Dorsolateral prefrontal cortex (tissue), 122 donors: ENCODE measurements at places on chromosomes 11 and 22.

- DNase-seq: no peak
Observed at GRCh38 chr11:62556875-62557631, 10.4 kb upstream of the AHNAK start.

DNA sequence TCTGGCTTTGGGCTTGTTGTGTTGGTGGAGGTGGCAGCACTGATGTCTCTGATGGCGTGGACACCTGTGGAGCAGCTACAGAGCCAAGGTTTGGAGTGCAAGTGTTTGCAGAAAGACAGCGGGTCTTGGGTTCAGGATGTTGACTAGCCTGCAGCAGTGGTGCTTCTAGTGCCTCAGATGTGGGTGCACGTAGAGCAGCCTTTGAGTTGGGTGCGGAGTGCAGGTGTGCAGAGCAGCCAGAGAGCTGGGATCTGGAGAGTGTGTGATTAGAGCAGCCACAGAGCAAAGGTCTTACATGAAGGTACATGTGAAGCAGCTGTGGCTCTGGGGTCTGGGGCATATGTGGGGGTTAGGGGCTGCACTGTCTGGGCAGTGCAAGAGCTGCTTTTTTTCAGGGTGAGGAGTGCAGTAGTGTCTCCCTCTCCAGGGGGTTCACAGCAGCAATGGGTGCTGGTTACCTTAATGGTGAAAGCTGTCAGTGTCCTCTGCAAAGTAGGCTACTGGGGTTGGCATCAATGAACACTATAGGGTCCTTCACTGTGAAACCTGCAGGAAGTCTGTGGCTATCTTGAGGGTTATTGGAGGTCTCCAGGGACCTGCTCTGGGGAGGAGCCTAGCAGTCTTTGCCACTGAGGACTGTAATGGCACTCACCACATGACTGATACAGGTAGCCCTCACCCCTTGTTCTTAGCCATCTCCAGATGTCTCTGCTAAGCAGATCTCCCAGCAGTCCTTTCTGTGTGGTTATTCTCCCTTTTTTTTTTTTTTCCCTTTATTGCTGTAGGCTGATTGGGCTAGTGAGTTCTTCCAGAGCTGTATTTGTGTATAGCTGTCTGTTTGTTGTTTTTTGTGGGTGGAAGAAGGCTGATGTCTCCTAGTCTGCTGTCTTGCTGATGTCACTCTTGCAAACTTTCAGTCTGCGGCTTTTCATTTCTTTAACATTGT lies 14.3 kb downstream of the BIRC2 start:
- DNase-seq: no peak

- DNase-seq: no peak
Observed at GRCh38 chr11:29025001-29025400, 916.8 kb downstream of the METTL15 start.

DNA sequence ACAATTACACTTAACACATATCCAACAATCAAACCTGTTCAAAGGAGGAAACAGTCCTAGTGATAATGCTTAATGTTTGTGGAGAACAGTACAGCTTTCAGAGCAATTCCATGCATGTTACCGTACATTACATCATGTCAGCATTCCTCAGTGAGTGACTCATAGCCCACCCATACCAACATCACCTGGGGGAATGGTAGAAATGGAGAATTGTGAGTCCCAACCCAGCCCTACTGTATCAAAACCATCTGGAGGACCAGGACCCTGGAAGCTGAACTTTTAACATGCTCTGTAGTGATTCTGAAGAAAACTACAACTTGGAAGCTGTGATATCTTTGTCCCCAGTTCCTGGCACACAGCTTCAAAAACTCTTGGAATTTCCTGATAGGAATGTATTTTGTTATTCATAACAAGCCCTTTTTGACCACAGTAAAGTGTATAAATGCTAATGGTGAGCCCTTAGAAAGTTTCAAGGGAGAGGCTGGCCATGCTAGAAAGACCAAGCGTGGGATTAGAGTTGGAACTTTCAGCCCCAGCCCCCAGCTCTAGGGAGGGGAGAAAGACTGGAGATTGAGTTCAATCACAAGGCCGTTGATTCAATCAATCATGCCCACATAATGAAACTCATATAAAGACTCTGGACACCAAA lies 301.1 kb downstream of the BUD13 start:
- no peak for DNase-seq

- DNase-seq: no peak
Observed at GRCh38 chr11:75263944-75264349, 23.4 kb downstream of the TPBGL start.

GRCh38 chr11:1506981-1507380 lies 20.4 kb upstream of the MOB2 start:
- DNase-seq: no peak

- no peak for DNase-seq
Observed at GRCh38 chr11:96200243-96200642, 142.8 kb downstream of the MAML2 start.

- DNase-seq: no peak
Observed at GRCh38 chr11:87173185-87174039, 135.7 kb downstream of the TMEM135 start.

- DNase-seq: no peak
Observed at GRCh38 chr11:75261902-75262361, 21.4 kb downstream of the TPBGL start.

- no peak for DNase-seq
Observed at GRCh38 chr11:109783014-109783413, 310.2 kb upstream of the ZC3H12C start.

DNA sequence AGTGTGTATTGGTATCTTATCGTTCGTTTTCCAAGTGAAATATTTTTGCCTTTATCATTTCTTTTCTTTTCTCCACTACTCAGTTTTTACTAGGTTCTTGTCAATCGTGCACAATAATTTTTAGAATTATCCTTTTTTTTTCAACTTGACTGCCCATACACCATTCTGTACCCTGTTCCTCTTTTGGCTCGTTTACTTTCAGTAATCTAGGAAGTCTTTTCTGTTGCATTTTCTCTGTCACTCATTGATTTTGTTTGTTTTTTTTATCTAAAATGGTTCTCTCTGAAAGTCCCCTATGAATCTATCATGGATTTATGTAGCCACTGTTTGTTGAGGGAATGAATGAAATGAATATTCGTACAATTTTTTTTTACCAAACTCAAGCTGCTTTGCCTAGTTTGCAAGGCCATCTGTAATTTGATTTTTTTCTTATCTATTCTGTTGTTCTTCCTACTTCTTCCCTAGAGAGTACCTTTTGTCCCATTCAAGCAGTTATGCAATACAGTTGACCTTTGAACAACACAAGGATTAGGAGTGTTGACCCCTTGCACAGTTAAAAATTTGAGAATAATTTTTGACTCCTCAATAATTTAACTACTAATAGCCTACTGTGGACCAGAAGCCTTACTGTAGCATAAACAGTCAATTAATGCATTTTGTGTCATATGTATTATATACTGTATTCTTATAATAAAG lies 166.3 kb downstream of the TMEM135 start:
- DNase-seq: no peak

DNA sequence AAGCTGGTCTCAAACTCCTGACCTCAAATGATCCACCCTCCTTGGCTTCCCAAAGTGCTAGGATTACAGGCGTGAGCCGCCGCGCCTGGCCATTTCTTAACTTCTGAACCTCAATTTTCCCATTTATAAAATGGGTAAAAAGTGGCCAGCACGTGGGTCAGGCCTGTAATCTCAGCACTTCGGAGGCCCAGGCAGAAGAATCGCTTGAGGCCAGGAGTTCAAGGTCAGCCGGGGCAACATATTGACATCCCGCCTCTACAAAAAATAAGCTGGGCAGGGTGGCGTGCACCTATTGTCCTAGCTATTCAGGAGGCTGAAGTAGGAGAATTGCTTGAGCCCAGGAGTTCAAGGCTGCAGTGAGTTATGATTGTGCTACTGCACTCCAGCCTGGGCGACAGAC lies 6.5 kb upstream of the DDX6 start:
- no peak for DNase-seq

DNA sequence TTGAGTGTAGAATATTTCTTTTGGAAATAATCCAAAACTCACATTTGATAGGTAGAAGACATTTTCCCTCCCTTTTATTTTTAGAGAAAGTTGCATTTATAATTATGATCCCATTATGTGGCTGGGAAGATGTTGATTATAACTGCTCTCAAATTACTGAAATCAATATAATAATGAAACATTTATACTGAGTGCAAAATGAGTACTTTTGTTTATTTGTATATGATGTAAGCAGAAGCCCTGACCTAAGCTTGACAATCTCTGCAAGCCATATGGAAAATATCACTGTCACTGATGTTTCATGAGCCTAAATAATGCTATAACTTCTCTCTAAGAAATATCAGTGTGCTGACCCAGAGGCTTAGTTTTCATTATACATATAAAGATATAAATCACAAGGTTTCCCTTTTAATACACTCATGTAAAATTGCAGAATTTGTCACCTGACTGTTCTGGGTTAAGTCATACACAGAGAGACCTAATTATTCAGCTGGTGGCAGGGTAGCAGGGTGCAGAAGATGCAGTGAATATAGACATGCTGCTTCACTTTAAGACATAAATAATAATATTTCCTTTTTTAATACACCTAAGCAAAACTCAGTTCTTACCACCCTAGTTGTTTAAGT lies 99.2 kb downstream of the BBOX1 start:
- no peak for DNase-seq

- no peak for DNase-seq
Observed at GRCh38 chr11:119391275-119391674, 9.8 kb upstream of the USP2 start.

DNA sequence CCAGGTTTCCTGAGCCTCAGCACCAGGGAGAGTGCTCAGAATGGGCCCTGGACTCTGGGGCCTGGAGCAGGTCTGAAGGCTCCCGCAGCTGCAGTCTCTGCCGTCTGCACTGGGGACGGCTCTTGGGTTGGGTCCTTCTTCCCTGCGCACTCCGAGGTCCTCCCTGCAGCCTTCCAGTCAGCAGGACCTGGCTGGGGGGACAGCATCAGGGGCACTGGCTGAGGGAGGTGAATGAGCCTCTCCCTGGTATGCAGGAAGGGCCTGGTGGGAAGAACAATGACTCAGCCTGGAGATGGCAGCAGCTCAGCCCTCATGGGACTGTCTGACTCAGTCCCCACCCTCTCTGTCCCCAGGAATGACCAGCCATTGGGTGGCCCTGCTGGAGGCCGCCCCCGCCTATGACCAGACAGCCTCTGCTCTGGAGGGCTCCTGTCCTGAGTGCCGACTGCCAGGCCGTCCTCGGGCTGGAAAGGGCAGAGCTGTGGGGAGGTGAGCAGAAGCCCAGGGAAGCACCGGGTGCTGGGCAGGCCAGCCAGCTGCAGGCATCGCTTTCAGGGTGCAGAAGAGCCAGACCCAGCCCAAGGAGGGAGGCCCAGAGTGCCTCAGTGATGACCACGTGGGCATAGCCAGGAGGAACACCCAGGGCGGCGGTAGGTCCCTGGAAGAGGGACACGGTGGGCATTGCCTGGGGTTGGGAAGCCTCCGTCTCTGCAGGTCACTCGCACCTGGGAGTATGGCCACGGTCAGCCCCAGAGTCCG lies 455.0 kb downstream of the BRD1 start:
- no peak for DNase-seq

- no peak for DNase-seq
Observed at GRCh38 chr22:45026511-45026910, 16.7 kb upstream of the PHF21B start.

DNA sequence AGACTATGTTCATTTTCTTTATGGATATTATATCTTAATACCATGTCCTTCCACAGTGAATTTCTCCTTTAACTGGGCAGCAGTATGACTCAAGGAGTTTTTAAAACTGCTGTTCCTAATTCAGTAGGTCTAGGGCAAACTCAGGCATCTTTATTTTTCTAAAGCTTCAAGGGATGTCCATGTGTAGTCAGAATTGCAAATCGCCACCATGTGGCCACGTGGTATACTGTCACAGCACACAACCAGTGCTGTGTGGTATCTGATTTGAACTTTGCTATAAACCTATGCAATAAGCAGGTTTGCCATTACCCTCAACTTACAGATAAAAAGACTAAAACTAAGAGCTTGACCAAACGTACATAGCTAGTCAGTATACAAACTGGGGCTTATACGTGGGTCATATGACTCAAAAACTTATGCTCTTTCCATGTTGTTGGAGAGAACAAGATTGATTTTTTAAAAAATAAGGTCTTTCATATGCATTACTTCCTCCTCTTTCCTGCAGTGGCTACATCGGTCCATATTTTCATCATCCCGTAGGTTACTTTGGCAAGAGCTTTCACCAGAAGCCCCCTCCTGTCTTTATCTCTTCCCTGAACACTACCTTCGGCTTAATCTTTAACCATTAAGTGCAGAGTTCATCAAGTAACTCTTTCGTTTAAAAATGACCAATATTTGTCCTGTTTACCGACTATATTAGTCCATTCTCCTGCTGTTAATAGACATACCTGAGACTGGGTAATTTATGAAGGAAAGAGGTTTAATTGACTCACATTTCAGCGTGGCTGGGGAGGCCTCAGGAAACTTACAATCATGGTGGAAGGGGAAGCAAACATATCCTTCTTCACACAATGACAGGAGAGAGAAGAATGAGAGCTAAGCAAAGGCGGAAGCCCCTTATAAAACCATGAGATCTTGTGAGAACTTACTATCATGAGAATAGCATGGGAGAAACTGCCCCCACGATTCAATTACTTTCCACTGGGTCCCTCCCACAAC lies 8.0 kb upstream of the HTATIP2 start:
- DNase-seq: peak; percentile 55

DNA sequence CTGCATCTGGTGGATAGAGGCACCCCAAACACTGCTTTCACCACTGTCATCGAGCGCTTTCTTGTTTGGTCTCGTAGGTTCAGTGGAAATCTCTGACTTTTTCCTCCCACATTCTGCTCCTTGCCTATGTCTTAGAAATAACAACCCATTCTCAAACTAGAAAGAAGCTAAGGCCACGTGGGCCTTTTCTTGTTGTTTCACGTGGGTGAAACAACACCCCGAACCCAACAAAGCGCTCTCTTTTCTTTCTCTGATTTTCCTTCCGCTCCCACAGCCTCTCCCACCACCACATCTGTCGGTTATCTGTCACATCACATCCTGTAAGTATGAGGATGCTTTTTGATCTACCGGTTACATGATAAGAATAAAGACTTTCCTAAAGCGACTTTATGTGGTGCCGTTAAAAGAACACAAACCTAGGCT lies 77.1 kb downstream of the LINC01488 start:
- no peak for DNase-seq

GRCh38 chr11:45896422-45896984 lies 10.6 kb downstream of the FREY1 start:
- no peak for DNase-seq

DNA sequence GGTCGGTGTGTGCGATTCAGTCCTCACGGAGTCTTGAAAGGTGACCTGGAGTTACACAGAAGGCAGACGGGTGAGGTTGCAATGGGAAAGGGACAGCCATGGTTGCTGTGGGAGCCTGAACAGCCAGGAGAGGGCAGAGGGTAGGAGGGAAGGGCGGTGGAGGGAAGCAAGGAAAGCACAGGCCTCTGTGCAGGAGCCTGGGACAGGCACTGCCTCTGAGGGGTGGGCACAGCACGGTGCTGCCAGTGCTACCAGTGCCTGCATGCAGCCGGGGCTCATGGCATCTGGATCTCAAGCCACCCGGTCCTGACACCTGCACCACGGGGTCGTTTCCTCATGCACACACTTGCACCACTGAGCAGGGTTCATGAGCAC lies 401.0 kb downstream of the TBC1D22A start:
- DNase-seq: no peak
